ENCODE measurements at places on chromosomes 11 and 22.

GRCh38 chr11:61682093-61682732 is 2.0 kb downstream of the DAGLA start:
- DNase-seq = no peak

DNA sequence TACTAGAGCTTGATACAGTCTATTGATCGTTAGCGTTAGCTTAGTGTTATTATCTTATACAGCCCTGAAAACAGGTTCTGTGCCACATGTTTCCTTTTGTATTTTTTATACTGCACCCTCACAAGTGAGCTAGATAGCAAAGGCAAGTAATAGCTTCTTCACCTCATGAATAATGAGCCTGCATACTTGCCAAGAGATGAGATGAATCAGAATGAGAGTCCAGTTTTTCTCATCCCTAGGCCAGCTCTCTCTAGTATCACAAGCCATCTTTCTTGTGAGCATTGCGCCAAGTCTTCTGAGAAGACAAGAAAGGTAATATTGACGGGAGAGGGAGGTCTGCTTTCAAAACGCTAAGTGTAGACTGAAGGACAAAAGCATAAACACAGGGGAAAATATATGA is 8.7 kb upstream of the CARD18 start:
- peak; percentile 55 for DNase-seq

DNA sequence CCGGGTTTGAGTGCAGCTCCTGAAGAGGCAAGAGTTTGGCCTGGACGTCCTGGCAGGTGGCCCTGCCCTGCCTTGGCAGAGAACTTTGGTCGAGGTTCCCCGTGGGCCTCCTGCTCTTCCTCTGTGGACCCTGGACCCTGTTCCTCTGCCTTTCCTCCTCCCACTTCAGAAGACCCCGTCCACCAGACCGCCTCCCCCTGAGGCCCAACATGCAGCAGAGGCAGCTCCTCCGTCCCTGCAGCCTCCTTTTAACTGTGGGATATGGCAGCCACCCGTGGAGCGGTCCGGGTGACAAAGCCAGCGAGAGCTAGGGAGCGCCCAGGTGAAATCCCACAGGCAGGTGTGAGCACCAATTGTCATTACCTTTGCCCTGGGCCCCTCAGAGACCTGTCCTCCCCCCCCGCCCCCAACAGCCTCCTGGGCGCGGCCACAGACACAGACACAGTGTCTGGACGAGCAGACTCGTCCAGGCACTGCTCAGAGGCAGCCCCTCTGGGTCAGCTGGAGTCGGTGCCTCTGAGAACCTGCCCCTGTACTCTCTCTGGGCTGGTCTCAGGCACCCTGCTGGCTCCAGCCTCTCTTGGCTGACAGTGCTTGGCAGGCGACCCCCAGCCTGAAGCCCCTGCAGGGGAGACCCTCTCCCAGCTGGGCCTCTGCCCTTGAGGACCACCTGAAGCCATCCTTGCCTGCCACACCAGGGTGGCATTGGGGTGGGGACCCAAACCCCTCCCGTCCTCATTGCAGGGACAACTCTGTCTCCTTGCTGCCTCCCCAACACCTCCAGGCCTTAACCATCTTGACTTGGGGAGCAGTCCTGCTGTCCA is 4.1 kb upstream of the PTDSS2 start:
- no peak for DNase-seq

GRCh38 chr11:128832121-128832497 is 35.0 kb downstream of the KCNJ1 start:
- DNase-seq = no peak

- no peak for DNase-seq
These were observed 700 bp upstream of the STX3 start for GRCh38 chr11:59754494-59754858.

- DNase-seq = no peak
These were observed 7.0 kb upstream of the P2RY2 start for GRCh38 chr11:73210916-73211667.

GRCh38 chr22:44825310-44826150 is 73.2 kb downstream of the ARHGAP8 start:
- DNase-seq = no peak

GRCh38 chr11:96393753-96394348 is 4.0 kb downstream of the JRKL start:
- DNase-seq = peak; percentile 70

Measured in cardiac fibroblast (primary cell).